GM13976 (cell line): ENCODE measurements at places on chromosomes 3 and 15.

DNA sequence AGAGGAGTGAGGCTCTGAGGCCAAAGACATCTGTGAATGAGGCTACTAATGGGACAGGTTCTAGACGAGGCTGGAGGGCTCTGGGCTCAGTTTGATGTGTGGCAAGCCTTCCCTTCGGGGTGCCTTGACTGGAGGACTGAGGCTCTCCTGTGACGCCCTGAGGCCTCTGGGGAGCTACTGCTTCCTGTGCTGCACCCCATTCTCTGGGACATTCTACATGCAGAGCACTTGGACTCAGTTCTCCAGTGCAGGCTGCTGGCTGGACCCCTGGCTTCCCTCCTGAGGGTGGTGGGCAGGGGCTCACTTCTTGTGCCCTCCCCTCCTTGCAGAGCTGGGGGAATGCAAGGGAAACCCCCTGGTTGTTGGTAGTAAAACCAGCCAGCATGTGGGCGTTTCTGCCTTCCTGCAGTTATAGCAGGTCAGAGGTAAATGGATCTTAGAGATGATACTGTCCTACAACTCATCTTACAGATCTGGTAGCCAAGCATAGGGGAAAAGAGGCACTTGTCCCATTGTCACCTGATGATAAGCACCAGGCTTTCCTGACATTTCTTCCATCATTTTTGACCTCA lies 133.3 kb downstream of the CHDH start:
- DNase-seq = no peak

DNA sequence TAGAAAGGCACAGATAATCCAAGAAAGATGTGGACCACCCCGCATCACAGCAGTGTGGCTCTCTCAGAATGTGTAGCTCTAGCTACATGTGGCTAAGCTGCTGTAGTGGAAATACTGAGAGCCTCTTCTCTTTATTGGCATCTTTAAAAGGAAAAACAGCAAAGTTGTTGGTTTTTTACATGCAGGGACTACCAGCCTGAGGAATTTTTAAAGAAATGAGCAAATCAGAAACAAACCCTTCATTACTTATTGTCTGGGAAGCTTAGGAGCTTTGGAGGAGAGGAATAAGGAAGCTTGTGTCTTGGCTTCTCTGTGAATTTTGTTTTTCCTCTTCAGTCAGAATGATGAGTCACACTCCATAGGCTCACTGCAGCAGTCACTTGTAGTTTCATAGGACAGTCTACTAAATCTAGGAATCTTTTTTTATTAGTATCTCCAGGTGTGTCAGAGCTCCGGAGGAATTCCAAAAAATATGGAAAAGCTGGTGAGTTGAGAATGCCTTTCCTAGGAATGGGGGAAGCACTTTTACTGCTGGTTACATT lies 27.5 kb downstream of the POLG start:
- no peak for DNase-seq

- DNase-seq = no peak
Measured at GRCh38 chr3:29850641-29851040, 569.8 kb downstream of the RBMS3 start.

GRCh38 chr3:177221744-177222143 lies 24.5 kb upstream of the TBL1XR1 start:
- no peak for DNase-seq

DNA sequence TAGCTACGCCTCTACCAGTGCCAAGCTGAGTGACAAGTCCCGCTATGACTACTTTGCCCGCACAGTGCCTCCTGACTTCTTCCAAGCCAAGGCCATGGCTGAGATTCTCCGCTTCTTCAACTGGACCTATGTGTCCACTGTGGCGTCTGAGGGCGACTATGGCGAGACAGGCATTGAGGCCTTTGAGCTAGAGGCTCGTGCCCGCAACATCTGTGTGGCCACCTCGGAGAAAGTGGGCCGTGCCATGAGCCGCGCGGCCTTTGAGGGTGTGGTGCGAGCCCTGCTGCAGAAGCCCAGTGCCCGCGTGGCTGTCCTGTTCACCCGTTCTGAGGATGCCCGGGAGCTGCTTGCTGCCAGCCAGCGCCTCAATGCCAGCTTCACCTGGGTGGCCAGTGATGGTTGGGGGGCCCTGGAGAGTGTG lies 5.7 kb downstream of the GRM2 start:
- no peak for DNase-seq

GRCh38 chr3:174548841-174549623 lies 310.1 kb upstream of the NAALADL2 start:
- DNase-seq = no peak

DNA sequence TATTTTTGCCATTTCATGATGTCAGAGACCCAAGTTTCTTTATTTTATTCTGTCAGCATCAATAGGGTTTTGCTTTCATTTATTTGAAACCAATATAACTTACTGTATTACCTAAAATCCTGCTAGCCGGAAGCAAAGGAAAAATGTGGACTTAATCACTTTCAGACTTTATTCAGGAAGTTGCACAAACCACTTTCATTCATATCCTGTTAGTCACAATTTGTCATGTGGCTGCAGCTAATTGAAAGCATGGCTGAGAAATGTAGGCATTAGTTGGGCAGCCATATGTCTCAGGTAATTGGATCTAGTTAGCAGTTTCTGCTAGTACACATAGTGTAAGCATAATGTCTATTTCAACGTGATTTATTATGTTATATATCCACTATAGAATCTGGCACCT lies 462.3 kb upstream of the SGO1 start:
- no peak for DNase-seq

DNA sequence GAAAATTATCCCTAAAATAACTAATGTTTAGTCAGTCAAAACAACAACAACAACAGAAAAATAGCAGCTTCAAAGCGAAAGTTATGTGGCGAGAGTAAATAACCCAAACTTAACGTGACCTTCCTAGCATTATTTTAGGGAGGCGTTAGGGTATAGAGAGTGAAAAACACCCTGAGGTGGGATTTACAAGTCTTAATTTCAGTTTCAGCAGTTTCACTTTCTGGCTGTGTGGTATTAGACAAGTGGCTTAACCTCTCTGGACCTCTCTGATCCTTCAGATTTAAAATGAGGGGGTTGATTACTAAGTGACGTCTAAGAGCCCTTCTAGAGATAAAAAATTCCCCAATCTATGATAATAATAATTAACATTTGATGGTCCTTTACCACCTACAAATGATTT lies 291.2 kb downstream of the ZBTB20 start:
- no peak for DNase-seq

- no peak for DNase-seq
Measured at GRCh38 chr3:151995091-151995490, 121.6 kb downstream of the SUCNR1 start.
